Endothelial cell (in vitro differentiated cells): ENCODE measurements at places on chromosomes 1 and 21. TPM values are rescaled to one million over a fixed set of nuclear protein-coding genes. Genes with fewer than 3 reads are reported as not detected.

- peaks cover 2% of the 10 kb centered on the region for H3K4me1 ChIP-seq
- no peak overlapping the region for H3K4me3 ChIP-seq
- DNase-seq: no peak
- no peaks in the 10 kb centered on the region for H3K27me3 ChIP-seq
- H3K36me3 ChIP-seq: peaks cover 4% of the 10 kb centered on the region
- no peak overlapping the region for H3K27ac ChIP-seq
Observed at GRCh38 chr1:14970115-14970798, 183.3 kb upstream of the TMEM51 start.

GRCh38 chr1:222976453-222976852 is 161.6 kb downstream of the DISP1 start:
- H3K27me3 ChIP-seq: no peaks in the 10 kb centered on the region
- no peaks in the 10 kb centered on the region for H3K36me3 ChIP-seq
- H3K4me3 ChIP-seq: no peak overlapping the region
- H3K4me1 ChIP-seq: peaks cover 4% of the 10 kb centered on the region
- no peak for DNase-seq

- H3K4me1 ChIP-seq: peaks cover 24% of the 10 kb centered on the region
- H3K4me3 ChIP-seq: peak overlapping the region; percentile 21
- peaks cover 67% of the 10 kb centered on the region for H3K36me3 ChIP-seq
- no peak for DNase-seq
Observed at GRCh38 chr1:91732291-91733107, 153.5 kb downstream of the TGFBR3 start.

DNA sequence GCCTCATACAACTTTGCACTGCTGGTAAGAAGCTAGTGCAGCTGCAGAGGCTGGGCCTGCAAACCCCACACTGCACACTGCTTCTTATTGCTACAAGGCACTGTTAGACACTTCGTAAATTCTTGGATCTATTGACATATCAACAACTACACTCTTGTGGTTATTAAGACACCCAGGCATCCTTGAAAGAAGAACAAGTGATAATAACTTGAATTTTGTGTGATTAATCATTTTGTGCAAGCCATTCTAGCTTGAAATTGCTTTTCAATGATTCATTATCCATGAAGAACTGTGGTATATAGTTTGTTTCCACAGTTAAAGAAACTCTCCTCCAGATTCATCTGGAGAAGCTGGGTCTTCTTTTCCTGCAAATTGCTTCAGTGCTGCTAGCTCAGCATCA is 33.7 kb upstream of the IFI44L start:
- H3K4me3 ChIP-seq: no peak overlapping the region
- DNase-seq: no peak
- no peaks in the 10 kb centered on the region for H3K27me3 ChIP-seq
- no peaks in the 10 kb centered on the region for H3K36me3 ChIP-seq

DNA sequence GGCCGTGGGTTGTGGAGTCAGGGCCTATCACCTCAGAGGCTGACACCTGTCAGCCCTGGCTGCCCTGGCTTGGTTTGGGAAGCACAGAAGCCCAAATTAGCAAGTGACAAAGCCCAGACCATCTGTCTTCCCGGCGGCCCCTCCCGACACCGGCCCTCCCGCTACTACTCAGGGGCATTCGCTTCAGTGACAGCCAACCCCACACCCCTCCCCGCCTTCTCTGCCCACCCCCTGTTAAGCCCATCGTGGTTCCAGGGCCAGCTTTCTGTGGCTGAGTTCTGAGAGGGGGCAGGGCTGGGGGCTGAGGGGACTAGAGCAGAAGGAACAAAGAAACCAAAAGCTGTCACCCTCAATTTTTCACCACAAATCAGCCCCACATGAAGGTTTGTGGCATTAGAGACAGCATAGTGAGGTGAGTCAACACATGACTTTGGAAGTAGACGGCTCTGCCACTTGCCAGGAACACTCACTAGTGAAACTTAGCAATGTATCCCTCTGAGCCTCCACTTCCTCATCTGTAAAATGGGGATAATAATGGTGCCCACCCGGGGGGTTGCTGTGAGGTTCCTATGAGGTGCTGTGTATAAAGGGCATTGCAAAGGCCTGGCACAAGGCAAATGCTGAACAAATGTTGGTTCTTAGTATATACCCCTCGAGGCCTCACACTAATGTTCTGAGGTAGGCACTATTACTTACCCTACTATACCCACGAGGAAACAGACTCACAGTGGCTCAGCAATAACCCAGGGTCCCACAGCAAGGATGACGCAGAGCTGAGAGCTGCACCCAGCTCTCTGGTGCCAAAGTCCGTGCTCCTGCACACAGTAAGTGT is 5.2 kb upstream of the TNNI1 start:
- H3K27ac ChIP-seq: no peak overlapping the region
- peaks cover 16% of the 10 kb centered on the region for H3K27me3 ChIP-seq
- no peaks in the 10 kb centered on the region for H3K4me1 ChIP-seq
- no peaks in the 10 kb centered on the region for H3K36me3 ChIP-seq
- DNase-seq: no peak

DNA sequence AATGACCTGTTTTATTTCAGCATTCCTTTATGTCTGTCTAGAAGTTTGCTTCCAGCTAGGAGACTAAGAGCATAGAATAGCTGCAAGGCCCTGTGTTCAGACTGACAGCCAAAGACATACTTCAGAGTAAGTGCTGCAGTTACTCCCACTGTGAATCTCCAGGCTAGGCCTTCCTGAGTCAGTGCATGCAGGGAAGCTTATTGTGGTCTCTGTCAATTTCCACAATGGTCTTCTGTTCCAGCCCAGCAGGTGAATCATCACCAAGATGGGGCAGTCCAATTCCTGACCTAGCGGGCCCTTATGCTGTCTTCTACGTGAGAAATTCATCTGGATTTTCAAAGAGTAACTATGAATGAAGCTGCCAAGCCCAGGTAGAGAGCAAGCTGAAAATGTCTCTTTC is 146.3 kb upstream of the C8B start:
- H3K36me3 ChIP-seq: no peaks in the 10 kb centered on the region
- no peak overlapping the region for H3K27ac ChIP-seq
- peaks cover 3% of the 10 kb centered on the region for H3K27me3 ChIP-seq

DNA sequence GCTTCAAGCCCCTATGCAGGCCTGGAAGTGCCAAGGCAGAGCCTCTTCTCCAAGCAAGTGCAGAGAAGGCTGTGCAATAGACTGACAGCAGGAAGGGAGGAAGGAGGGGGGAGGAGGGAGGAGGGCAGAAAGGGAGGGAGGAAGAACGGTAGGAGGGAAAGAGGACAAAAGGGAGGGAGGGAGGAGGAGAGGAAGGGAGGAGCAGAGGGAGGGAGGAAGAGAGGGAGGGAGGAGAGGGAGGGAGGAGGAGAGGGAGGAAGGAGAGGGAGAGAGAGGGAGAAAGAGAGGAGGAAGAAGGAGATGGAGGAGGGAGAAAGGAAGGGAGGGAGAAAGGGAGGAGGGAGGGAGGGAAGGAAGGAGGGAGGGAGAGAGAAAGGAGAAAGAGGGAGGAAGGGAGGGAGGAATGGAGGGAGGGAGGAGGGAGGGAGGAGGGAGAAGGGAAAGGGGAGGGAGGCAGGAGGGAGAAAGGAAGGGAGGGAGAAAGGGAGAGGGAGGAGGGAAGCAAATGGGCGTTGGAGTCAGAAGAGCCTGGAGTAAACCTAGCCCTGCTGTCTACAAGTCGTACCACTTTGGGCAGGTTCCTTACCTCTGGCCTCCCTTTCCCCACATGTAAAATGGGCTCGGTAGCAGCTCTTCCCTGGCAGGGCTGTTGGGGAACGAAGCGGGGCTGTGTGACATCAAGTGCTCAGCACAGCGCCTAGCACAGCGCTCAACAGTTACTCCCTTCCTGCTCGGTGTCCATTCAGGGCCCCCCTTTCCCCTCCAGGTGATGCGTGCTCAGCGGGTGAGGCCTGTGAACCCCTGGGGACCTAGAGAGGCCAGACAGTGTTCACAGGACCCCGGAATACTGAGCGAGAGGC is 244.6 kb downstream of the NPHP4 start:
- no peaks in the 10 kb centered on the region for H3K36me3 ChIP-seq
- DNase-seq: no peak
- H3K4me1 ChIP-seq: peaks cover 29% of the 10 kb centered on the region

DNA sequence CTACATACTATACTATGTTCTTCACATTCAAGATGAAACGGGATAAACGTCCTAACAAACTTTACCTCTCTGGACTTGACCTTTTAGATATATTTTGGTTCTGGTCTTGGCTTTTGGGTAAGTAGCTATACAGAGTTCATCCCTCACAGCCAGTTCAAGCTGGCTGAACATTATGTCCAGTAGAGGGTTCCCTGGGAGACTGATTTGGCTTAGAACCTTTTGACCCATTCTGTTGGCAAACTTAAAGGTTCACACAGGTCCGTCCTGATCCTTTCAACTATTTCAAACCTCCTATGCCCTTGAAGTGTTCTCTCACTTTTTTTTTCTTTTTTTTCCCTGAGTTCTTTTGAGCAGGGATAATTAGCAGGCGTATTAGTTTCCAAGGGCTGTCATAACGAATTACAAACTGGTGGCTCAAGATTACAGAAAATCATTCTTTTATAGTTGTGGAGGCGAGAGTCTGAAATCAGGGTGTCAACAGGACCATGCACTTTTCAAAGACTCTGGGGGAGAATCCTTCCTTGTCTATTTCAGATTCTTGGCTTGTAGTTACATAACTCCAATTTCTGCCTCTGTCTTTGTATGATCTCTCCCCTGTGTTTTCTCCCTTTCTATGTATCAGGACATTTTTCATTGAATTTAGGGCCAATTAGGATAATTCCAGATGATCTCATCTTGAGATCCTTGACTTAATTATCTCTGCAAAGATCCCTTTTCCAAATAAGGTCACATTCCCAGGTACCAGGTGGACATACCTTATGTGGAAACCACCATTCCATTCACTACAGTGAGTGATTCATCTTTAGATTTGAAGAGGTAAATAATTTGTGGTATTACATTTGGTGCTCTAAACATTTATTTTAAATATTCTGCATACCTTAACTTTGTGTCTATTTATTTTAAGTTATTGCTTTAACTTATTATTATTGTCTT is 257.4 kb upstream of the USP25 start:
- DNase-seq: no peak
- peaks cover 2% of the 10 kb centered on the region for H3K27me3 ChIP-seq
- no peak overlapping the region for H3K4me3 ChIP-seq

DNA sequence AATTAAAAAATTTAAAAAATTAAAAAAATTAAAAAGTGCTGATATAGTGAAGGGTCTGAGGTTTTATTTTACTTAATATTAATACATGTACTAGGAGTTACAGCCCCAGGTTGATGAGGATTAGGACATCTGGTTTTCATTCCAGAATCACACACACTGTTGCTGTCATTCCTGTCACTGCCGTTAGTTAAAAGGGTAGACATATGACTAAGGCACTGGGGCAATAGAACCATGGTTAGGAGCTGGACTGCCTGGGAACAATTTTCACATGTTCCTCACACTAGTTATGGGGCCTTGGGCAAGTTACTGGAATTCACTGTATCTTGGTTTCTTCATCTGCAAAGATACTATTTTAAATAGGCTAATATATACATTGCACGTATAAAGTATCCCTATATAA is 191.8 kb upstream of the DPYD start:
- H3K4me3 ChIP-seq: no peak overlapping the region
- H3K4me1 ChIP-seq: no peaks in the 10 kb centered on the region
- H3K27me3 ChIP-seq: no peaks in the 10 kb centered on the region
- DNase-seq: no peak
- peaks cover 5% of the 10 kb centered on the region for H3K36me3 ChIP-seq
- no peak overlapping the region for H3K27ac ChIP-seq

- peaks cover 12% of the 10 kb centered on the region for H3K27me3 ChIP-seq
- peaks cover 4% of the 10 kb centered on the region for H3K36me3 ChIP-seq
- DNase-seq: no peak
- H3K4me3 ChIP-seq: peak overlapping the region; percentile 100
- H3K27ac ChIP-seq: peak overlapping the region; percentile 94
Observed at GRCh38 chr1:112396653-112397471, 848 bp downstream of the CTTNBP2NL start.

- peaks cover 6% of the 10 kb centered on the region for H3K27me3 ChIP-seq
- peaks cover 7% of the 10 kb centered on the region for H3K4me1 ChIP-seq
- no peak overlapping the region for H3K4me3 ChIP-seq
- H3K36me3 ChIP-seq: no peaks in the 10 kb centered on the region
Observed at GRCh38 chr1:7644086-7644485, 127.0 kb upstream of the VAMP3 start.

GRCh38 chr1:210272666-210273065 is 40.1 kb downstream of the SERTAD4 start:
- no peaks in the 10 kb centered on the region for H3K4me1 ChIP-seq
- H3K27ac ChIP-seq: no peak overlapping the region
- no peak for DNase-seq
- H3K27me3 ChIP-seq: peaks cover 3% of the 10 kb centered on the region
- H3K36me3 ChIP-seq: no peaks in the 10 kb centered on the region

Gene ELAVL4
- total RNA-seq: 3.0 TPM

Gene NOC2L
- total RNA-seq: 56.5 TPM

Gene NPPB
- not detected for total RNA-seq

Gene CD247
- total RNA-seq: not detected

Gene ZMYM4
- 102 TPM for total RNA-seq

Gene CBR3
- 0.38 TPM for total RNA-seq
